Naive thymus-derived CD8-positive, alpha-beta T cell (primary cell): ENCODE measurements at places on chromosomes 5 and 9. TPM values are rescaled to one million over a fixed set of nuclear protein-coding genes. Genes with fewer than 3 reads are reported as not detected.

The RNF180 gene
- not detected for total RNA-seq

The SPACA9 gene
- total RNA-seq = 2.2 TPM

The PCDHGA6 gene
- 0.68 TPM for total RNA-seq

The IQGAP2 gene
- 66.7 TPM for total RNA-seq

The MEGF10 gene
- total RNA-seq = 0.22 TPM

The BARHL1 gene
- not detected for total RNA-seq

The TSSK1B gene
- total RNA-seq = not detected

The MYMK gene
- total RNA-seq = not detected

The DRD1 gene
- not detected for total RNA-seq

The PSAT1 gene
- total RNA-seq = 28.3 TPM

The CSNK1G3 gene
- total RNA-seq = 83.4 TPM

The ESM1 gene
- not detected for total RNA-seq

The UNC5A gene
- not detected for total RNA-seq

The S1PR3 gene
- not detected for total RNA-seq

The KCNV2 gene
- total RNA-seq = not detected

The SLC45A2 gene
- total RNA-seq = not detected

The CCNO gene
- total RNA-seq = not detected

The TMC1 gene
- total RNA-seq = not detected

The POLR3G gene
- 3.2 TPM for total RNA-seq

The BHMT2 gene
- total RNA-seq = not detected

The DMRTA1 gene
- total RNA-seq = not detected

The ZNF367 gene
- total RNA-seq = 7.6 TPM

The ZNF483 gene
- 18.5 TPM for total RNA-seq

The CARTPT gene
- not detected for total RNA-seq

The GFRA3 gene
- not detected for total RNA-seq

The PTGES gene
- total RNA-seq = not detected

The EGFL7 gene
- total RNA-seq = 0.36 TPM

The ANXA6 gene
- total RNA-seq = 359 TPM

The DOCK2 gene
- 171 TPM for total RNA-seq

The NIPAL4 gene
- 0.11 TPM for total RNA-seq
